ENCODE measurements at places on chromosomes 1 and 21.
A peak's percentile ranks its signal among the peaks of the same experiment; 100 is the strongest.

DNA sequence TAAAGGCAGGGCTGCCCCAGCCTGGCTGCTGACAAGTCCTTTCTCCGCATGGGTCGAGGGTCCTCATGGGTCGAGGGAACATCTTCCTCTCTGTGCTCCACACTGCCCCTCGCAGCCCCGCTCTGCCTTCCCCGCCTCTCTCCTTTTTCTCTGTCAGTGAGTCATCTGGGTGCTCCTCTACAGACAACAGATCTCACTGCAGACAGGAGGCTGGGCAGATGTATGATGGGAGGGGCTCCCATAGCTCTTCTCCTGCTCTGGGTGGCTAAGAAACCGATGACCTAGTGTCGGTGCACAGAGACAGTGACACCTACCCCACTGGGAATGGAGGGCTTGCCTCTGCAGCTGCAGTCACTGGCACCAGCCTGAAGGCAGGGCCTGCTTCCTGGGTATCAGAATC is 5.5 kb downstream of the KCNA10 start:
- DNase-seq: peak; percentile 50

DNA sequence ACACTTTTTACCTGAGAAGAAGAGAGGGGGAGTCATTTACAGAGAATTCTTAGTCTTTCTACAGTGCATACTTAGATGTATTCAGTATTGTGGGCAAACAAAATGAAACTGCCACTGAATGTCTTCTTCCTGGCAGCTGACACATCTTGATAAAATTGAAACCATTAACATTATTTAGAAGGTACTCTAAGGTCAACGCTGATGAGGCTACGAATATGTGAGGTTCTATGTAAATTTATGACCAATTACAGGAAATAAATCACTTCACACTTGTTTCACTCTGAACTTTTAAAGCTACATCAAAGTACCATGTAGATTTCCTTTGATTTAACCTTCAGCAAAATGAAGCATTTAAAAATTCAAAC is 51.3 kb upstream of the GFI1 start:
- no peak for DNase-seq

DNA sequence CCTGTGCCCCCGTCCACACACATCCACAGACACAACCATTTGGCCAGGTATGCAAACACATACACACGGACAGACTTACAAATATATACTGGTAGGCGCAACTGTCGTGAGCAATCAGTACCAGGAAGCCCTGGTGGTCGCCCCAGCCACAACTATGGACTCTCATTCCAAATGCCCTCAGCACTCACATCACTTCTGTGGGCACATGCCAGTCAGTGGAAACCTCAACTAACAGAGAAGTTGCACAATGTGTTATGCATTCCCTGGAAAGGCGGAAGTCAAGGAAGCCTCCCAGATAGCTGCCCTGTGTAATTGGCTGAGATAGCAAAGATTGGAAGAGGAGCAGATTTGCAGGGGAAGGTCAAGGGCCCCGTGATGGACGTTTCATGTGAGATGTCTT is 1.4 kb upstream of the HEYL start:
- DNase-seq: no peak

DNA sequence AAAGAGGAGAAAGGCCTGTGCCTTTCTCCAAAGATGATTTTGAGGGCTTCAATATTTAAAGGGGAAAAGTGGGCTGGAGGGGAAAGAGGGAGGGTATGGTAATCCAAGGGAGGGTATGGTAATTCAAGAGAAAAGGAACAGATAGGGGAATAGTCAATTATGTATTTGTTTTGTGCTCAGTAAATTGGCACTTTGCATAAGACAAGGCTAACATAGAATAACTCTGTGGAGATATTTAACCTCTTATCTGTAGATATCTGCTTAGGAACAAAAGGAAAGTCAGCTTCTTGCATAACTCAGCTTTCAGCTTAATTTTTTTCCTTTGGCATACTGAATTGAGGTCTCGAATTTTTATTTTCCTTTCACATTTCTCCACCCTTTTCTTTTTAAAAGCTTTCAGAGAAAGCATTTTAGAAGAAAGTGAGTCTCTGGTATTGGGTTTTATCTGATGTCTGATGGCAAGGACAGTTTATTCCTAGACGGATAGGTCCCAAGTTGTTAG is 119.9 kb upstream of the F3 start:
- DNase-seq: no peak

GRCh38 chr1:185408700-185409270 is 91.7 kb upstream of the IVNS1ABP start:
- no peak for DNase-seq

- no peak for DNase-seq
Measured at GRCh38 chr1:47841356-47841755, 155.8 kb downstream of the TRABD2B start.

DNA sequence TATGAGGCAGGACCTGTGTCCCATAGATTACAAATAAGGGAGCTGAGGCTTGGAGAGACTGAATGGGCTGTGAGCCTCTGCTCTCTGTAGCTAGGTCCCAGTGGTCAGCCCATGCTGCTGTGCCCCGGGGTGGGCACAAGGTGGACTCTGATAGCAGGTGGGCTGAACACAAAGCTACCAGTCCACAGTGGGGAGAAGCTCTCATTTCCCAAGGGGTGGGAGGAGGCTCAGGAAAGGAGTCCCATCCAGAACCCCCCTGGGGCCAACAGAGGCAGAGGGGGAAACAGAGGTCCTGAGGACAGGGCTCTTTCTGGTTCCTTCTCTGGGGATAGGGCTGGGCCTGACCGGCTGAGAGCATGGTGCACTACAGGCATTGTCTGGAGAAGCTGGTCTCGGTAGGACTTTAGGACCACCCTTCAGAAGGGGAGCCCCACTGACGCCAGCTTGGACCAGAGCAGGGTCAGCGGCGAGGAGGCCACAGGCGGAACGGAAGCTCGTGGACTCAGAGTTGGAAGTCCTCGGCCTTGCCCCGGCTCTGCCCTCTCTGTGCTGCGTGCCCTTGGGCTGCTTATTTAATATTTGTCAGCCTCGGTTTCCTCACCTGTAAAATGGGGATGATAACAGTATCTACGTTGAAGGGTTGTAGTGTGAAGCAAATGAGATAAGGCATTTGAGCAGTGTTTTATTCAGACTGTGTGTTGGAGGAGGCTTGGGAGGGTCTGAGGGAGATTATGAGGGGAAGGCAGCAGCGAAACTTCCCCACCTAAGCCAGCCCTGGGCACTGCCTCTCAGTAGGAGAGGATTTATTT is 26.6 kb downstream of the SDE2 start:
- no peak for DNase-seq

DNA sequence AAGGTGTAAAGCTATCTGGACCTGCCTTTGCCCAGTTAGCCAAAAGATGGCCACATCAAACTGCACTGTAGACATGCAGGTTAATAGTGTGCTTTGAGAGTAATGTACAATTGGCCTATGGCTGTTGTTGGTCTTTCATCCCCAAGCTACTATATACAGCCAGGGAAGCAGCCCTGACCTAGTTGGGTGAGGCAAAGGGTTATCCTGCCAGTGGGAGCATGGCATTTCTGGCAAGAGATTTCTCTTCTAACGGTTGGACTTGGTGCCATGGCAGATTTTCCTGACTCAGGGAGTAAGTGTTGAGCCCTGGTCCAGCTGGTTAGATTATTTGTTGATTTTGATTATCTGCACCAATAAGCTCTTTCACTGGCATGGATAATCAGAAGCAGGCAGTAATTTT is 119.8 kb downstream of the SDCCAG8 start:
- DNase-seq: no peak

GRCh38 chr1:27157194-27157593 is 2.3 kb upstream of the SLC9A1 start:
- no peak for DNase-seq

DNA sequence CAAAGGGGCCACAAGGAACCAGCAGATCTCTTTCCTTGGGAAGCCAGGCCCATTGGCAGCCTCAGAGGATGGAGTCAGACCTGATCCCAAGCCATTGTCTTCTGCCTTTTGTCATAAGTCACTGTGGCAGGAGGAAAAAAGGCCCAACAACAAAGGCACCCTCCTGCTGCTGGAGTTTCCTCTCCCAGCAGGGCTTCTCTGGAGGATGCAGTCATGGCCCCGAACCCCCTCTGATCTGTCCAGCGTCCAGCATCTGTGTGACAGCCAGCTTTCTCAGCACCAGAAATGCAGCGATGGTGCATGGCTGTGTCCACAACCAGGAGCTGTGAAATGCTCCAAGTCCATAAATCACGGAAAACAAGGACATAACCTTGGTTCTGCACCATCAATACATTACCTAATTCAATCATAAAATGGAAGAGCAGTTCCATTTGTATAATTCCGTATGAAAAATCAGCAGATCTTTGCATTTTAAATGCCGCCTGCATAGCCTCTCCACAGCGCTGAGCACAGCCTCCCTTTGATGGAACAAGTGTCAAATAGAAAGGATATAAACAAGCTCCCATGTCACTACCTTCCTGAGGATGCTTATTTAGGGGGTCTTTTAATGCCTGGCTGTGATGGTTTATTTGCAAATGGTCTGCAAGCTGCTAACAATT is 30.6 kb downstream of the AJAP1 start:
- DNase-seq: no peak

DNA sequence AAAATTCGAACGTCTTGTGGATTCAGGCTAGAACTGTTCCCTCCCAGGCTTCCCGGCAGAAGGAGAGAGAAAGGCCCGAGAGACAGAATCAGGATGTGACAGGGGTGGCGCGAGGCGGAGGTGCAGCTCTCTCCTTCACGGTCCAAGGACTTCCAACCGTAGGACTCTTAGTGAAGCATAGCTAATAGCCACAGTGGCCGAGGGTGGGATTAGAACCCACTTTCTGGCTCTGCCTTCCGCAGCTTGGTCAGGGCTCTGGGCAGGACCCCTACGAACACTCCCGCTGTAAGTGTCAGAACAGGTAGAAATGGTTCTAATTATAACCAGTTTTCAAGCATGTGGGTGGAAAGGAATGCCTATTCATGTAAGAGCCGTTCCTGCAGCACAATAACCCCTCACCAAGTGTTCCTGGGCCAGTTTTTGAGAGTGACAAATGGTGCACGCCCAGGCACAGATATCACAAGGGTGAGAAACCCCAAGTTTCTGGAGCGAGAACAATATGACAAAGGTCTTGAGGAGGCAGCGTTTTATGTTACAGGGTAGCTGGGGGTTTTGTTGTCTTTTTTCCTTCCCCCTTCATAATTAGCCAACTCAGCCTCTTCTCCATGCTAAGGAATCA is 86.4 kb downstream of the SYF2 start:
- no peak for DNase-seq

- peak; percentile 91 for DNase-seq
Measured at GRCh38 chr1:201376464-201377374, 761 bp downstream of the TNNT2 start.

- no peak for DNase-seq
Measured at GRCh38 chr21:44804762-44805161, 3.1 kb upstream of the UBE2G2 start.

DNA sequence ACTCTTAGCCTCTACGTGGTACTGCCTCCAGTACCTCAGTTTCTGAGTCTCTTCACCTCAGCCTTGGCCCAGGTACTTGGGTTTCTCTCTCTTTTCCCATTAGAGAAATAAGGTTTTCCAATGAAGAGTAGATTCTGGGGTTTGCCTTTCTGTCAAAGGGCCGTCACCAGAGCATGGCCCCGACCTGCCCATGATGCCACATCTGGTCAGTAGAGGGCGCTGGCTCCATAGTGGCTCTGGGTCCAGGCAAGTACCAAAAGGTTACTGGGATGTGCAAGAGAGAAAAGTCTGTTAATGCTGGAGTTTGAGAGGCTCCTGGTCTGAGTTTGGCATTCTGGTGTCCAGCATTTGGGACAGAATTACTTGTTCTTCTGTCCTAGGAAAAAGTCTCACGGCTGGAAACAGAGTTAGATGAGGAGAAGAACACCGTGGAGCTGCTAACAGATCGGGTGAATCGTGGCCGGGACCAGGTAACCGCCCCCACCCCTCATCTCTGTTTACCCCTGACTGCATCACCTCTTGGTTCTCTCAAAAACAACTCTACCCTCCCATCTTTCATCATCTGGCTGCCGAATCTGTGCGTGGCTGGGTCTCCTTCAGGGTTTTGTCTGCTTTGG is 5.3 kb upstream of the TUFT1 start:
- no peak for DNase-seq

GRCh38 chr1:43766086-43766784 is 58.9 kb downstream of the ST3GAL3 start:
- DNase-seq: no peak

DNA sequence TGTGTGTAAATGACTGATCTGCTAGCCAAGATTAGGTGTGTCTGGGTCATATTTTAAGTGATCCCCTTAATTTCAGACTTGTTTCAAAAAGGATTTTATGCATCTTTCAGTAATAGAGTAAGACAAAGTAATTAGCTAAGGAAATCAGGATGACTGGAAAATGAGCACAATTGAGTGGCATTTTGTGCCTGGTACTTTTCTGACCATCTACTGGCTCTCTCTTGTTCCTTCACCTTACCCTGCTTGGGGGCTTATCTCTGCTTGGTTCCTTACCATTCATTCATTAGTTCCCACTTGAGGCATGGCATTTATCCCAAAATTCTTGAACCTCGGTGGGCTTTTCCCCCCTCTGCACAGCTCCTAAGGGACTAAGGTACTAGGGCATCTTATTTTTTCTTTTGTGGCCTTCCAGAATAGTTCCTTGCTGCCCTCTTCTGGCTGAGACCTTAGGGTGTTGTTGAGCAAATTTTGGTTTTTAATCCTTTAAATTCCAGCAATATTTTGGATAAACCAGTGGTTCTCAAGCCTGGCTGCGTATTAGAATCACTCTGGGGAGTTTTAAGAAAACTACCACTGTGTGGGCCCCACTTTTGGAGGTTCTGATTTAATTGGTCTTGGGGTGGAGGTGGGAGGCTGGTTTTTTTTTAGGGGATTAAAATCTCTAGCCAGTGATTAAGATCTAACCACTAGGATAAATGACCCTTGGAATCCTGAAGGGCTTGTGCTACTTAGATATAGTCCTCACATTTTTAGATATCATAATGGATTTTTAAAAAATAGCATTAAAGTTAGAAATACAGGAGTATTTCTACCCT is 50.8 kb downstream of the HS2ST1 start:
- DNase-seq: peak; percentile 25

DNA sequence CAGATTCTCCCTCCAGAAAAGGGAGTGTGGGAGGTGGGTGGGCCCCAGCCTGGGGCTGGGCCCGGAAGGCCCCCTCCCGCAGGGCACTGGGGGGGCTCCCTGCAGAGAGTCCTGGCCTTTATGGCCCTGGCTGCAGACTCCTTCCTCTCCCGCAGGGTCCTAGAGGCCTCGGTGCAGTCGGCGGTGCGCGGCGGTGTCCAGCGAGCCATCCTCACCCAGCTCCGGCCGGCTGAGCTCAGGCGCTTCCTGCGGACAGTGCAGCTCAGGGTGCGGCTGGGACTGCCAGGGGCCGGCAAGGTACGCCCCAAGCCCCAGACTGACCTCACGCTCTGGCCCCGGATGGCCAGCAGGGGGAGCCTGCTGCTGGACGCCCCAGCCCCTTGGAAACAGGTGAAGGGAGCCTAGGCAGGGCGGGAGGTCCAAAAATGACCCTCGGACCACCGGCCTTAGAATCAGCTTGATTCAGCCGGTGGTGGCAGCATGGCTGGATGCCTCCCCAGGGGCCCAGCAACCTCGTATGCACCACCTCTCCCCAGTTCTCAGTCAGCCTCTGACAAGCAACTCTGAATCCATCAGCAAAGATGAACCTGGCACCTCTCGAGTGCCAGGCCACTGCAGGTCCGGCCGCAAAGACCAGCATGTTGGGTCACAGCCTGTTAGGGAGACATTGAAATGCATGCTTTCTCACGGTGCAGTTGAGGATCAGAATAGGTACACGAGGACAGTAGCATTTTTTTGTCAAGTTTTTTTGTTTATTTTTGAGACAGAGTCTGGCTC is 20.6 kb downstream of the MTHFR start:
- peak; percentile 70 for DNase-seq

- DNase-seq: peak; percentile 68
Measured at GRCh38 chr1:14915356-14916054, 238.0 kb upstream of the TMEM51 start.

GRCh38 chr1:99816656-99817055 is 33.5 kb upstream of the AGL start:
- DNase-seq: no peak

GRCh38 chr1:93604411-93604810 is 77.2 kb downstream of the BCAR3 start:
- DNase-seq: no peak
